ENCODE measurements at places on chromosomes 3 and 15.
A peak's percentile ranks its signal among the peaks of the same experiment; 100 is the strongest.

- no peak for DNase-seq
These were observed 22.4 kb upstream of the ABHD10 start for GRCh38 chr3:111956449-111956848.

GRCh38 chr3:187519428-187519890, 150.7 kb downstream of the SST start:
- DNase-seq = peak; percentile 90

DNA sequence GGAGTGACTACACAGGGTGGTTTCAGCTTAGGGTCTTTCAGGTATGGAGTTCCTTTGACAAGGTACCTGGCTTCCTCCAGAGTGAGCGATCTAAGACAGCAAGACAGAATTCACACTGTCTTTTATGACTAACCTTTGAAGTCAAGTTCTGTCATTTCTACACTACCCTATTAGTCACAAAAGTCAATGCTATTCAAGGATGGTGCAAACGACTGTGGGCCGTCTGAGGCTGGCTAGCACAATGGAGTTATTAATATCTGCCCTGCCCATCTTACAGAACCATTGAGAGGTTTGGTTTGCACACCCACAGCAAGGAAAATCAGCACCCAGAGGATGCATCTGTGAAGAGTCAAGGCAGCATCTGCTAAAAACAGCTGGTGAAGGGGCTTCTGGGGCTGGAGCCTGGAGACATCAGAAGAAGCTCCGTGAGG, 62.9 kb upstream of the XCR1 start:
- DNase-seq = no peak

GRCh38 chr3:31275583-31275982, 257.1 kb upstream of the STT3B start:
- DNase-seq = no peak

GRCh38 chr3:111128884-111129283, 57.3 kb downstream of the NECTIN3 start:
- DNase-seq = peak; percentile 6

DNA sequence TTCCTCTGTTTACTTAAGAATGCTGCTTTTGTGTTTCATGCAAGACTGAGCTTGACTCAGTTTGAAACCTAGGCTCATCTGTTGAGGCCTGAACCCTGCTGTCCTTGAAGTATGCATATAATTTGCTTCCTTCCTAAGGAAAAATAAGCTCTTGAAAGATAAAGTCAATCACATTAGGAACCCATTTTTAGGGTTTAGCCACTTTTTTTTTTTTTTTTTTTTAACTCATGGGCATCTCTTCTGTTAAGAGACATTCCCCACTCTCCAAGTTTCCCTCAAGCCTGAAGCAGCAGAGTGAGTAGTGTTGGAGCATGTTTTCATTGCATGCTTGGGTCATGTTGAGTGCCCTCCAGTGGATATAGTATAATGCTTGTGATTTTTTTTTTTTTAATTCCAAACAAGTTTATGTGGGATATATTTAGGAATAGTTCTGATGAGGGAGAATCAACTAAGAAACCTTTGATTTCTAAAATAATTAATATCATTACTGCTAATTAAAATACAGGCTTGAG, 3.6 kb downstream of the CTNNB1 start:
- peak; percentile 72 for DNase-seq
